Cerebellum (tissue), 4 donors: ENCODE measurements at places on chromosomes 13 and 19. TPM values are rescaled to one million over a fixed set of nuclear protein-coding genes. Genes with fewer than 3 reads are reported as not detected.

WDR87 gene
- total RNA-seq, result not detected

LCP1 gene
- 5.7 TPM for total RNA-seq

MUC16 gene
- total RNA-seq, result not detected

DNA sequence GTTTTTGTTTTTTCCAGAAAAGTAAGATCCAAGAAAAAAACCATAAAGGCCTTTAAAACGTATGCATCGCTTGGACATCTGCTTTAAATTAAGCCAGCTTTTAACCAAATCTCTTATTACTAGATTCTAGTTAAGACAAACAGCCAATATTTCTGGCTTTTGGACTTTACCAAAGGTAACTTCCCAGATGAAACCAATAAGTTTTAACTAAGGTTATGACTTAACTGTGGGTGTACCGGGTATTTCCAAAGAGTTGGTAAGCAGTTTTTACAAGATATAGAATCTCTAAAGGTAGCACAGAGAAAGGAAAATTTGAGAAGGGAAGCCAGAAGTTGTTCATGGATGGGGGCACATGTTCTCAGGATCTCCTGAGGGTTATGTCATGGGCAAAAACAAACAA, 34.0 kb downstream of the CEACAM1 start:
- DNase-seq, result no peak

- no peak for DNase-seq
Observed at GRCh38 chr13:113527272-113527958, 36.9 kb upstream of the DCUN1D2 start.

GRCh38 chr13:88919970-88920628, 1248.9 kb downstream of the SLITRK5 start:
- DNase-seq, result no peak

DNA sequence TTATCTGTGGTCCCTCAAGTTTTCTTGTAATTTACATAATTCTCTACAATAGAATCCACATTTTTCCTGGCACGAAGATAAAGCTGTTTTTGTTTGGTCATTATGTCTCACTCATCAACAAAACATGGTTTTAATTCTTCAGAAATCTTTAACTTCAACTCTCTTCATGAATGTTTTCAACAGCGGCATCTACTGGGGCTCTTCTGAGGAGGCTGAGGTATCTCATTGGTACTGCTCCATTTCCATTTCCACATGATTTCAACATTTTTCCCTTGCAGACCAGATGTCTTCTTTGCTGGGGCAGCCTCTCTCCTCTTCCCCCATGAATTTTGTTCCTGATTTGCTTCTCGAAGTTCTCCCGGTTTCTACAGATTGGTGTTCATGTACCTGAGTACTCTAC, 5.8 kb upstream of the KBTBD7 start:
- no peak for DNase-seq

DNA sequence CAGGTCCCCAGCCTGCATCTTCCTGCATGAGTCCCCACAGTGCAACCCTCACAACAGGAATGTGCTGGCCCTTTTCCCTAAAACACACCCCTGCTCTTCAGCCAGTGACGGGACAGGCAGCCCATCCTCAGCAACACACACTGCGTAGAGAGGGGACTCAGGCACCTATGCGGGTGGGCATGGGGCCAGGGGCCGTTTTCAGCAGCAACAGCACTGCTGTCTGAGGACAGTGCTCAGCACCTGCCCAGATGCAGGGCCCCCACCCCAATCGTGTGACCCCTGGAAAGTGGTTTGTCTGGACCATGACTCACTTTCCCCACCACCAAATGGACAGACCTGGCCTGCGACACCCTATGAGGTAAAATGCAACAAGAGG, 28.0 kb upstream of the ISYNA1 start:
- no peak for DNase-seq
